ENCODE measurements at places on chromosomes 16 and 17.

DNA sequence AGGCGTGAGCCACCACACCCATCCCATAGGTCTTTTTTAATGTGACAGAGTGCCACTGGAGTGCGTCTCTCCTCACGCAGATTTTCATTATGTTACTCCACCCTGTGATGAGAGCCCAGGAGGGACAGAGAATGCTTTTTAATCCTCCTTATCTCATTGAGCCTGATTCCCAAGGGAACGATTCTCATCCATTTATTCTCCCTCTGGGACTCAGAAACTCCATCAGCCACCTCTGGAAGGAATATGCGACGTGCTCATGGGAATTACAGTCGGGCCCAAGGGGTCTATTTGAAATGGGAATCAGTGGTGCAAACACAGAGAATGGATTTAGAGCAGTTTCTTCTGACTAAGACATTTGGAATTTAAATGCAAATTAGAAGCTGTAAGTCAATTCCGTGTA, 155.9 kb upstream of the HSBP1 start:
- DNase-seq: no peak

GRCh38 chr17:27904534-27905446, 11.6 kb upstream of the LYRM9 start:
- DNase-seq: no peak

GRCh38 chr17:51319186-51319585, 58.8 kb downstream of the UTP18 start:
- DNase-seq: no peak

DNA sequence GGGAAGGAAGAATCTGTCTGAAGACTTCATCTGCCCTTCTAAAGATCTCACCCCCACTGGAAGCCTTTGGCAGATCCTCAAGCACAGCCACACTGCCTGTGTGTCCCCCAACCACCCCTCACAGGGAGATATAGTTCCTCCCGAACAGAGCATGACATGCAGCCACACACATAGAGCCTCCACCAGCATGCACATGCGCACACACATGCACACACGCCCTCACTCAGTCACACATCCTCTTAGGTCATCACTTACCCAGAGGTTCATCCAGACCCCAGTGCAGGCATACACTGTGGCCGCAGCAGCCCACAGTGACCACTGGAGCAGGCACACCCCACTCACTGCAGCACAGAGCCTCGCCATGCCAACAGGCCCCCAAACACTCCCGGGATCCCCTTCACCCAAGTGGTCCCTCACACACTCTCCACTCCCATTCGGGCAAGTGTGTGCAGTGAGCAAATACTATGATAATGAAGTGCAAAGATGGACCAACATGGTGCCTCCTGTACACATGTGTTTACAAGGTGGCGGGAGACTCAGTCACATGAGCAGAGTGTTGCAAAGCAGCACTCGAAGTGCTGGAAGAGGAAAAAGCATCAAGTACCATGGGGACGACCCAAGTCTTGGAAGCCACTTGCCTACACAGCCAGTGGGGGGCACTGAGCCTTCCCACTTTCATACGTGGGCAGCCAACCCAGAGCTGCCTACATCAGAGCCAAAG, 17.0 kb upstream of the SP6 start:
- no peak for DNase-seq

GRCh38 chr16:75064403-75065148, 52.0 kb downstream of the LDHD start:
- DNase-seq: no peak

DNA sequence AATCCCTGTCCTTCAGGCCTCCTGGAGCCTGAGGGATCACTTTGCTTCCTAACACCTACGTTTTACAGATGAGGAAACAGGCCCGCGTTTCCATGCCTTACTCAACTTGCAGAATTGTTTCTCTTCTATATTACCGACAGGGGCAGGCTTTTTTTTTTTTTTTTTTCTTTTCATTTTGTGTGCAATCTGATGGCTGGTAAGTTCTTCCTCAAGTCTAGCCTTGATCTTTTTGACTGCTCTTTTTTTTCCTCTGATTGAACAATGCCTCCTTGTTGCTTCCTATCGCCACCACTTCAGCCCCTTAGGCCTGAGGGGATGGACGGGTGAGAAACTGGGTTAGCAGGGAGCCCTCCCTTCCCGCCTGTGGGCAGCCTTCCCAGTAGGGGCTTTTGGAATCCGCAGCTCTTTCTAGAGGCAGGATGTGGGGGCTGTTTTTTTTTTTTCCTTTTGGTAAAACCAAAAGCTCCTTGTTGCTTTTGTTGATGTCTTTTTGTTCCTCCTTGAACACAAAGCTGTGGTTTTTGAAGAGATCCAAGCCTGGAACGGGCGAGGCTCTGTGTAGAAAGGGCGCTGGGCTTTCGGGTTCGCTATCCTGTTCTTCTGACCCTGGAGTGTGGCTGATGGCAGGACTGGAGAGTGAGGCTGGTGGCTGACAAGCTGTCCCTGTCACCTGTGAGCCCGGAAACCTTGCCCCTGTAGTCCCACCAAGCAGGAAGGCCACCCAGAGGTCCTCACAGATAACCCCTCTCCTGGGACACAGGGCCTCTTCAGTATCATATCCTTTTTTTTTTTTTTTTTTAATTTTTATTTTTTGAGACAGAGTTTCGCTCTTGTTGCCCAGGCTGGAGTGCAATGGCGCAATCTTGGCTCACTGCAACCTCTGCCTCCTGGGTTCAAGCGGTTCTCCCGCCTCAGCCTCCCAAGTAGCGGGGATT, 14.0 kb downstream of the LASP1 start:
- no peak for DNase-seq

- no peak for DNase-seq
Observed at GRCh38 chr17:78458736-78459335, 80.4 kb downstream of the PGS1 start.

GRCh38 chr16:66925322-66925840, at the start of gene RRAD:
TSS of gene RRAD (minus strand) at chr16:66925535. CDS start at chr16:66925179, 356 bp downstream.
- no peak for DNase-seq

GRCh38 chr17:75764417-75764710, 628 bp downstream of the GALK1 start:
- DNase-seq: no peak

- DNase-seq: no peak
Observed at GRCh38 chr16:57471852-57472664, 9.6 kb downstream of the POLR2C start.

DNA sequence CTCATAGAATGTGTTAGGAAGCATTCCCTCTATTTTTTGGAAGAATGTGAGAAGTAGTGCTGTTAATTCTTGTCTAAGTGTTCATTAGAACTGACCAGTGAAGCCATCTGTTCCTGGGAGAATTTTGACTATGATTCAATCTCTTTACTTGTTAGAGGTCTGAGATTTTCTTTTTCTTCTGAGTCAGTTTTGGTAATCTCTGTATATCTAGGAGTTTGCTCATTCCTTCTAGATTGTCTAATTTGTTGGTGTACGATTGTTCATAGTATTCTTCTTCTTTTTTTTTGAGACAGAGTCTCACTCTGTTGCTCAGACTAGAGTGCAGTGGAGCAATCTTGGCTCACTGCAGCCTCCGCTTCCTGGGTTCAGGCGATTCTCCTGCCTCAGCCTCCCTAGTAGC, 20.4 kb downstream of the NFATC3 start:
- DNase-seq: no peak

DNA sequence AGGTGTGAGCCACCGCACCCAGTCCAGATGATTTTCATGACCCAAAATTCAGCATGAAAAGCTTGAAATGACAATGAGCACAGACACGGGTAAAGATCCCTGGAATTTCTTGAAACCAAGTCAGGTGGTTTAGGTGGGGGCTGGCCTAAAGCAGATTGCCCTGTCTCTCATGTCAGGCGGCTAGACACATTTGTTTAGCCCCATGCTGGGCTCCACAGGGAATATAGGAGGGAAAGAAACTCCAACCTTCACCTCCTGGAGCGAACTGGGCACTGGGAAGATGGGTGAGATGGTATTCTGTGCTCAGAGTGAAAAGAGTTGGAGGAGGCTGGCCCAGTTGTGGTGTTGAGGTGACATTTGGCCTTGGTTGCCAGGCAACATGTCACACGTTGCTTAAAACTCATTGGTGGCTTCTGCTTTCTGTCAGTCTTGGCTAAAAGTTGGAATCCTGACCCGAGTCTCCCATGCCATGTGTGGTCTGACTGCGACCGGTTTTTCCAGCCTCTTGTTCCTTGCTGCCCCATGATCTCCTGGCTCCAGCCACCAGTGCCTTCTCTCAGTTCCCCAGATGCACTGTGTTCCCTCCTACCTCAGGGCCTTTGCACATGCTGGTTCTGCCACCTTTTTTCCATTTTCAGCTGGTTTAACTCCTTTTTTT, 113.7 kb downstream of the ABCC6 start:
- DNase-seq: no peak

- no peak for DNase-seq
Observed at GRCh38 chr17:59830007-59830630, 62.6 kb downstream of the TUBD1 start.

DNA sequence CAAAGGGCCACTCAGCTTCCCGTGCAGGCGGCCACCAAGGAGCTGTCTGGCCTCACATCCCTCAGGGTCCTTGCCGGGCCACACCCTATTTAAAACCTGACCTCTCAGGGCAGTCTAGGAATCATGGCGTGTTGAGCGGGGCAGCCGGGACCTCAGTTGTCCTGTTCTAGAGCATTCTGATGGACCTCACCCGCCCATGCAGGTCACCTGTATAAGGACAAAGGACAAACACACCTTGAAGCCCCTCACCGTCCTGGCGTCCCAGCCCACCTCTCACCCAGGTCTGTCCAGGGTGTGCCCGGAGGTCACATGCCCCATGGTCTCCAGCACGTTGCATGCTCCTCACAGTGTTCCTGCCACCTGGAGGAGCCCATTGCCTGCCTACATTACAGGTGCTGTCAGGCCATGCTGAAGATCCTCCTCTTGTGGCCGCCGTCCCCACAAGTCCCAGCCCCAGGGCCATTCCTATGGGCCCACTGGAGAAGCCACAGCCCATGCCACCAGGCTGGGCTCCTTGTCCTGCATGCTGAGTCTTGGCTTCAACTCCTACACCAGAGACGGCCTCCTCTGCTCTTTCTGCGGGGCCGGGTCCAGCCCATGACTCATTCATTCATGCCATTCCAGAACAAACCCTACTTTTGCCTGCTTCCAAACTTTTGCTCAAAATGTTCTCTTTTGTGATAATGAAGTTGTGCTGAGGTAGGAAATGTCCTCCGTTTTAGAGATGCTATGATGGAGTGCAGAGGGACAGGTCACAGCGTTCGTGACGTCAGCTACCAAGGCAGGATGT, 46.3 kb downstream of the PEMT start:
- no peak for DNase-seq

All from AG04450 (cell line).